ENCODE measurements at places on chromosomes 6 and 20.

DNA sequence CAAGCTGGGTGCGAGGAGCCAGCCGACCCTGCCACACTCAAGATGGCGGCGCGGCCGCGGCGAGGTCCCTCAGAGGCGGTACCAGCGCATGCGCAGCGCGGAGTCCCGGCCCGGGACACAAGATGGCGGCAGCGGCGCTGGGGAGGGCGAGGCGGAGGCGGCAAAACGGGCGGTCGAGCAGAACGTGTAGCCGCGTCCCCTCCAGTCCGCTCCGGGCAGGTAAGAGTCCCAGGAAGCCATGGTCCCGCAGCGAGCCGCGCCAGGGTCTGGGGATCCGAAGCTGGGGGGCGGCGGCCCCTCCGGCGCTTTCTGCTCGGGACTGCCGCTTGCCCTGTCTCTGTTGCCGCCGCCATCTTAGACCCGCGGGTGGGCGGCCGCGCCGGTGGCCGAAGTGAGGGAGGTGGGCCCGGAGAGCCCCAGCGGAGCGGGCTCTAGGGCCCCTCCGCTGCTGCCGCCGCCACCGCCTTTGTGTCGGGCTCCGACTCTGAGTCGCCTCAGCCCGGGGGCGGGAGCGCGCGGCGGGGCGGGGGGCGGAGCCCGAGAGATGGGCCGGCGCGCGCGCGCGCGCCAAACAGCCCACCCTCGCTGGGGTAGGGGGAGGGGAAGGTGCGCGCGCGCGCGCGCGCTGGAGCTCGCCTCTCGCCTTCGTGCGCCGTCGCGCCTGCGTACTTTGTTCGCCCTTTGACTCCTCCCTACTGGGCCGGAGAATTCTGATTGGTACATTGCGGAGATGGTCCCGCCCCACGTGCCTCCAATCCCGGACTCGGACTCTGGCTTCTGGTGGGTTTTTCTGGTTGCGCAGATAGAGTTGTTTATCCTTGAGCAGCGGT is at the start of gene PCIF1:
TSS of gene PCIF1 (plus strand) at position 98 of the 830 bp plus-strand sequence. CDS start 4,317 bp downstream, outside the sequence.
- H3K27me3 ChIP-seq, result no peaks in the 10 kb centered on the region
- H3K36me3 ChIP-seq, result peaks cover 16% of the 10 kb centered on the region
- H3K4me1 ChIP-seq, result peaks cover 16% of the 10 kb centered on the region
- peak within 1 kb of the TSS; percentile 98 for H3K4me3 ChIP-seq
- DNase-seq, result peak; percentile 96
- peak within 1 kb of the TSS; percentile 99 for H3K27ac ChIP-seq

- H3K4me1 ChIP-seq, result peaks cover 6% of the 10 kb centered on the region
- peak overlapping the region; percentile 94 for H3K27ac ChIP-seq
- DNase-seq, result peak; percentile 32
- H3K36me3 ChIP-seq, result no peaks in the 10 kb centered on the region
Measured at GRCh38 chr20:37914672-37915433, 11.9 kb downstream of the VSTM2L start.

DNA sequence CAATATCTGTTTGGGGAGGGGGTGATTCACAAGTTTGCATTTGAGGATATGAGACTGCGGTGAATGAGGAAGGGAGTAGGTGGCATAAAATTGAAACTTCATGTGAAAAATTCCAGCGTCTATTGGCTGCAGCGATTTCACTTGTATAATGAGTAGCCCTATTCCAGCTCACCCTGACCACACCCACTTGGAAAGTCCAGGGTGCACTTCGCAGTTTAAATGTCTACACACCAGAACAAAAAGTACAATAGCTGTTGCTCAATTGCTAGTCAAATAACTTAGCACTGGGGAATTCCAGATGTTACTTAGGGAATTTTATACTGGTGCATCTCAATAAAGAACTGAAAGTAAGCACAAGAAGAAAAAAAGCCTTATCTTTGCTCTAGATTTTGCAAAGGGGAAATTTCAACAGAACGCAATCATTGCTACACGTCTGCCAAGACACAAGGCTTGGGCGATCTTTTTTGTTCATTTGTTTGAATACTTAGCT is 6.3 kb downstream of the TNFAIP3 start:
- H3K27ac ChIP-seq, result no peak overlapping the region
- H3K27me3 ChIP-seq, result peaks cover 25% of the 10 kb centered on the region
- H3K4me1 ChIP-seq, result peaks cover 9% of the 10 kb centered on the region
- H3K4me3 ChIP-seq, result no peak overlapping the region
- no peak for DNase-seq

DNA sequence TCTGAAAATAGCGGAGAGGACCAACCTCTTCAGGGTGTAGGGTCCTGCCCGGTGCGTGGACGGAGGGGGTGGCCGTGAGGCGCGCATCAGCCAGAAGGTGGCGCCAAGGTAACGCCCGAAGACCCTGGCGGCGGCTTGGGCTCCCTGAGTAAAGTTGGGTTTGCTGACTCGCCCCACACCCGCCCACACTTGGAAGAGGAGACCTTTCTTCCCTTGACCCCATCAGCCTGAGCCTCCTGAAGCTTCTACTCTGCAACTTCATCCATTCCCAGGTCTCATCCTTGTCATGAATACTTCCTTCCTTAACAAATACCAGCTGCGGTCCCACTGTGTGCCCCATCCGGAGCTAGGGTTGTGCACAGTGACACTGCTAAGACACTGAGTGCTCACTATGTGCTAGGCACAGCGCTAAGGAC is 14.6 kb downstream of the CD40 start:
- H3K4me1 ChIP-seq, result no peaks in the 10 kb centered on the region
- H3K27ac ChIP-seq, result no peak overlapping the region
- peak; percentile 63 for DNase-seq
- no peak overlapping the region for H3K4me3 ChIP-seq
- H3K27me3 ChIP-seq, result peaks cover 65% of the 10 kb centered on the region
- H3K36me3 ChIP-seq, result no peaks in the 10 kb centered on the region

- H3K4me3 ChIP-seq, result no peak overlapping the region
- no peaks in the 10 kb centered on the region for H3K4me1 ChIP-seq
Measured at GRCh38 chr20:11780765-11781369, 136.8 kb upstream of the BTBD3 start.

DNA sequence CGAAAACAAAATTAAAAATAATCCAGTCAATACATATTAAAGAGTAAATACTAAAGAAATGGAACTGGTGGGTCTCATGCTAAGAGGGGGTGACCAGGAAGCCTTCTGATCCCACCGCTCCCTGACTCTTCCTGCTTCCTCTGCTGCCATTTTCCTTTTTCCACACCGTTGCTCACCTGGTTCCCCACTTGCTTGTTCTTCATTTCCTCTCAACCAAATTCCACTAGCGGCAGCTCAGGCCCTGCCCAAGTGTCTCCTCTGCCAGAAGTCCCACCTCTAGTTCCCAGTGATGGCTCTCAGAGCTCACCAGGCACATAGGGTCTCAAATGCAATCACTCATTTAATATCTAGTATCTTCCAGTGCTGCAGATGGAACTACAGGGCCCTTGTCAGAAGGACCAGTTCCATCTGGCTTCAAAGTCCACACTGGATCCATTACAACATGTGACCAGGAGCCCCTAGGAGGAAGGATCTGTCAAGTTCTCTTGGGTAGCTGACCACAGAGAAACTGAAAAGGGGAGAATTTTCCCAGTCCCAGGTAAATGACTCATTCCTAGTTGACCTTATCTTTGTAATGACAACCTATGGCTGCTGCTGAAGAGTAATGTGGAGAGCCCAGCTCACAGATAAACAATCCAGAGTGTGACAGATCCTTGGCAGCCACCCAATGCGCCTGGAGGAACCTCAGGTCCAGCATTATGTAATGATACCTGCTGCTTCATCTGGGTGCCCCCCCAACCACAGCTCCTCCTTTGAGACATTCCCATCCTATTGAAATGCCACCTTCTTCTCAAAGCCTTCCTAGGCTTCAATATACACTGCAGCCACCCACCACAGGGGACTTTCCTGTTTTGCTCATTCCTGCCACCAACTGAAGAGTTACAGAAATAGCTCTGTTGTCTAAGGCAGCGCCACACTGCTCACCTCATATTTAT is 38.2 kb downstream of the ELMO2 start:
- no peak overlapping the region for H3K4me3 ChIP-seq
- peaks cover 14% of the 10 kb centered on the region for H3K4me1 ChIP-seq
- peaks cover 27% of the 10 kb centered on the region for H3K36me3 ChIP-seq
- no peak overlapping the region for H3K27ac ChIP-seq
- H3K27me3 ChIP-seq, result no peaks in the 10 kb centered on the region
- DNase-seq, result no peak

DNA sequence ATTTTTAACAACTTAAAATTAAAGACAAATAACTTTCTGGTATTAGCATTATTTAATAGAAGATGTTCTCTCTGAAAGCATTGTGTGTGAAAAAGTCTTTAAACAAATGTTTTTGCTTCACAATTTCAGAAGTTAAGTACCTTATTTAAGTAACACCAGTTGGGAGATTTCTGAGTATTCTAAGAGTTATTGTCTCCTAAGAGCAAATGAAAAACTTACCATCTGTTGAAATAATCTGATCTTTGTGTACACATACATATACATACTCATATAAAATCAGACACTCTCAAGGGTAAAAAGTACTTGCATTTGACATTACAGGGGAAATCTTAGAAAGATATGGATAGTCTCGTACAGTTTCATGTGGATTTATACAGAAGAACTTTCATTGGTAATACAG is 2.4 kb downstream of the BTBD3 start:
- H3K36me3 ChIP-seq, result peaks cover 22% of the 10 kb centered on the region
- H3K4me1 ChIP-seq, result peaks cover 51% of the 10 kb centered on the region
- H3K4me3 ChIP-seq, result peak overlapping the region; percentile 74
- H3K27ac ChIP-seq, result peak overlapping the region; percentile 45
- H3K27me3 ChIP-seq, result no peaks in the 10 kb centered on the region
- no peak for DNase-seq

GRCh38 chr6:17354700-17355403 is 38.5 kb upstream of the CAP2 start:
- no peaks in the 10 kb centered on the region for H3K36me3 ChIP-seq
- no peak for DNase-seq
- no peaks in the 10 kb centered on the region for H3K4me1 ChIP-seq
- no peak overlapping the region for H3K27ac ChIP-seq
- H3K27me3 ChIP-seq, result no peaks in the 10 kb centered on the region
- H3K4me3 ChIP-seq, result no peak overlapping the region

DNA sequence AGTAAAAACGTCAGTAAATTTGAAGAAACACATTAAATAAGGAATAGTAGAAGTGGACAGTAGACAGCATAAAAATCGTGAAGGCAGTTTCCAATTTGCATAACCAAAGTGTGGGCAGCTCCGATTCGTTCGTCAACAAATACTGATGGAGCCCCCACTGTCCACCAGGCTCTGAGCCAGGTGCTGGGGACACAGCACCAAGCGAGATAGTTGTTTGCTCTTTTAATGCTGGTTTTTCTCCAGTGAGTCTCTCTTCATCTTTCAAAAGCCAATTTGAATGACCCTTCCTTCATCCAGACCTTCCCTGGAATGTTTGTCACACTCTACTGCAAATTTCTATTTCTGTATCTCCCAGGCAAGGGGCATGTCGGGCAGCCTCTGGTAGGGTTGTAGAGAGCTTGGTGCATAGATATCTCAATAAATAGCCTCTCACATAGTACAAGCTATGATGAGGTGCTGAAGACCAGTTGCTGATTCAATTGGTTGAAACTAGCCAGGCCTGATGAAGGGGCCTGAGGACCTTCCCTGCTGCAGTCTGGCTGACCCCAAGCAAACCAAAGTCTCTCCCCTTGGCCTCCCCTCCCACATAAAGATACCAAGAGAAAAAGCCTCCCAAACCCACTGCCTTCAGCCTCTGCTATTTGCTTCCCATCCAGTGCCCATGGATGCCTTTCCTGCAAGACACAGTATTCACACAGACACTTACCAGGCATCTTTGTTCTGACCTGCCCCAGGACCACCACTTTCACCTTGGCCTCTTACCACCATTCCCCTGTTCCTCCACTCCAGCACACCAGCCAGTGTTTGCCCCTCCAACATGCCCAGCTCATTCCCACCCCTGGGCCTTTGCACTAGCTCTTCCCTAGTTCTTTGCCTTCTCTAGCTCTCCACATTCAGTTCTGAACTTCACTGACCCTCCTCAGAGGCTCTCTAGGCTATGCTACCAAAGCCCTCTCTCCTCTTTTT is 125.2 kb downstream of the CEBPB start:
- peak overlapping the region; percentile 25 for H3K27ac ChIP-seq
- H3K27me3 ChIP-seq, result peaks cover 22% of the 10 kb centered on the region
- no peak for DNase-seq

- peaks cover 9% of the 10 kb centered on the region for H3K36me3 ChIP-seq
- H3K27me3 ChIP-seq, result no peaks in the 10 kb centered on the region
- no peak overlapping the region for H3K27ac ChIP-seq
- peaks cover 5% of the 10 kb centered on the region for H3K4me1 ChIP-seq
- DNase-seq, result no peak
- no peak overlapping the region for H3K4me3 ChIP-seq
Measured at GRCh38 chr6:158070513-158070912, 88.8 kb downstream of the SYNJ2 start.

- peaks cover 10% of the 10 kb centered on the region for H3K4me1 ChIP-seq
- no peak overlapping the region for H3K27ac ChIP-seq
- H3K27me3 ChIP-seq, result no peaks in the 10 kb centered on the region
- no peak for DNase-seq
Measured at GRCh38 chr6:128307671-128308070, 212.7 kb downstream of the PTPRK start.

GRCh38 chr20:38728911-38729642 is 4.8 kb downstream of the SLC32A1 start:
- no peak for DNase-seq
- no peaks in the 10 kb centered on the region for H3K36me3 ChIP-seq
- H3K4me1 ChIP-seq, result peaks cover 8% of the 10 kb centered on the region
- H3K27me3 ChIP-seq, result peaks cover 95% of the 10 kb centered on the region
- no peak overlapping the region for H3K27ac ChIP-seq
- H3K4me3 ChIP-seq, result no peak overlapping the region

- H3K4me3 ChIP-seq, result no peak overlapping the region
- H3K36me3 ChIP-seq, result no peaks in the 10 kb centered on the region
- H3K27ac ChIP-seq, result no peak overlapping the region
- no peaks in the 10 kb centered on the region for H3K27me3 ChIP-seq
- peaks cover 15% of the 10 kb centered on the region for H3K4me1 ChIP-seq
Measured at GRCh38 chr6:139765825-139766285, 391.4 kb upstream of the CITED2 start.

DNA sequence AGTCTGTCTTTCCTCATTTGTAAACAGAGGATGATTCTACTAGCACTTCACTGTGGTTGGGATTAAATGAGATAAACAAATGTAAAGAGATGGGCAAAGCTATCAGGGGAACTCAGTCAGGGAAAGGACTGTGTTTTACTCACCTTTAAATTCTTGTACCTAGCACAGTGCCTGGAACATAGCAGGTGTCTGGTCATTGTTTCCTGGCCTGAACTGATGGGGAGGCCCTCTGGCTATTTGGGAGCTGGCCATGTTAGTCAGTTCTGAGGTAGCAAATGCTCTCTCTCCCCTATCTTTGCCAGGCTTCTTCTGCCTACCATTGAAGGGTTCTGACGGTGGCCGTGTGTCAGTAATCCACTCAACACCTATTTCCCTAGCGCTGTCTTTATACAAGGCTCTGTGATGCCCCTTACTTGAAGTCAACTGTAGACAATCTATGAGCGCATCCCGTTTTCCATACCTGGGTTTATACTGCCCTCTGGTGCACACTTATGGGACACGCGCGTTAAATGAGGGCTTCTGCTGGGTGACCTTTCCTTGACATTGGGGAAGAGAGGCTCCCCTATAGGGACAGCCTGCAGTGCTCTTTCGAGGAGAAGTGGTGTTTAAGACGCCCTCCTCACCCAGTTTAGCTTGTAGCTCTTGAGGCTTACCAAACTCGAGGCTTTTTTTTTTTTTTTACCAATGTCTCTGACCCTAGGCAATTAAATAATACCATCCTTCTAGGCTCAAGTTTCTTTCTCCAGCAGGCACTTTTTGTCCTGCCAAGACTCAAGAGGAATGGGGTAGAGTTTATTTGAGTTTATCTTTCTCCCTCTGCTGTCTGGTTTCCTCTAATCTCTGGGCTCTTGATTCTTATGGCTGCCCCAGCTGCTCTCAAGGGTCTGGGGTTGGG is 4.0 kb upstream of the SPATS1 start:
- DNase-seq, result peak; percentile 30
- H3K27ac ChIP-seq, result no peak overlapping the region
- H3K4me1 ChIP-seq, result peaks cover 1% of the 10 kb centered on the region
- no peak overlapping the region for H3K4me3 ChIP-seq

Measured in progenitor cell of endocrine pancreas (in vitro differentiated cells).